MCF 10A (cell line): ENCODE measurements at places on chromosomes 3 and 15.

- DNase-seq, result peak; percentile 20
Measured at GRCh38 chr3:19030522-19030839, 117.8 kb upstream of the KCNH8 start.

DNA sequence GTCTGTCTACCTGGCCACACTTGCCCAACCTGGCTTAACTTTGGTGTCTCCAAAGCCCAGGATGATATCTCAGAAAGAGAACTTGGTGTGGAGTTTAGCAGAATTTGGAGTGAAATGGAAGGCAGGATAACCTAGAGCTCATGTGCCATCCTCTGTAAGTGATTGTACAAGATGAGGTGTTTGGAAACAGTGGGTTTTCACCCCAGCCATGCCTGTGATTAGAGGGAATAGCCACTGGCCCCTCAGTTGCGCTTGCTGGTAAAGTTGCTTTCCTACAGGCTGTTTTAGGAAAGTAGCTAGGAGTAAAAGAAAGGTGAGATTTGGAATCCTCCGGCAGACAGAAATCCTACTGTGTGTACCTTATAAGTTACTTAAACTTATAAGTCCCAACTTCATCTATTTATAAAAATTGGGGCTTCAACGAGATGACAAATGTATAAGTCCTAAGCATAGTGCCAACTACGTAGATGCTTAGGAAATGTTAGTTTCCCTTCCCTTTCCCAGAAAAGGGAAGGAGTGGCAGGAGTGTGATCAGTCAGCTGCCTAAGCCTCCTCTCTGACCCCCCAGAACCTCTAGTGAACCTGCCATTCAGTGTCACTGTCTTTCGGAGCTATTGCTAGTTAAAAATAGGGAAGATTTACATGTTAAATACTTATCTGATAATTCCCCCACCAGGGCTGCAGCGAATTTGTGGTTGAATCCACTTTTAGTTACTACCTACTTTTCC lies 13.4 kb upstream of the BMF start:
- DNase-seq, result no peak

- DNase-seq, result no peak
Measured at GRCh38 chr3:60316121-60316797, 935.0 kb downstream of the FHIT start.

- no peak for DNase-seq
Measured at GRCh38 chr15:65312400-65312916, 8.0 kb downstream of the RNU5B-1 start.

DNA sequence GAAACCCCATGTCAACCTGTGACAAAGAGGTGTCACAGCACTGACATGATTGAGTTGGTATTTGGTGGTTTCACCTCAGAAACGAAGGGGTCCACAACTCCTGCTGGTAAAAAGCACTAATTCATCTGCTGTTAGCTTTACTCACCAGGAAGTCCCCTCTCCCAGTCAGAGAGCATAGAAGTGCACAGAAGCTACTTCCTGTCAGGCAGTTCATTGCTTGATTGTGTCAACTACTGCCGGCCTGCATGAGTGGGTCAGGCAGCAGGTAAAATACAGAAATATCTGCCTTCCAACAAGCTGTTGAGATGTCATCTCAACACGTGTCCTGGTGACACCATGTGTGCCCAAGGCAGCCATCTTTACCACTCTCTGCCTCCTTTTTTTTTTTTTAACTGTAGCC lies 596.6 kb upstream of the NR2F2 start:
- DNase-seq, result no peak

GRCh38 chr15:65377105-65377975 lies 462 bp downstream of the IGDCC3 start:
- no peak for DNase-seq

- DNase-seq, result no peak
Measured at GRCh38 chr3:31777887-31778286, 203.2 kb downstream of the OSBPL10 start.

DNA sequence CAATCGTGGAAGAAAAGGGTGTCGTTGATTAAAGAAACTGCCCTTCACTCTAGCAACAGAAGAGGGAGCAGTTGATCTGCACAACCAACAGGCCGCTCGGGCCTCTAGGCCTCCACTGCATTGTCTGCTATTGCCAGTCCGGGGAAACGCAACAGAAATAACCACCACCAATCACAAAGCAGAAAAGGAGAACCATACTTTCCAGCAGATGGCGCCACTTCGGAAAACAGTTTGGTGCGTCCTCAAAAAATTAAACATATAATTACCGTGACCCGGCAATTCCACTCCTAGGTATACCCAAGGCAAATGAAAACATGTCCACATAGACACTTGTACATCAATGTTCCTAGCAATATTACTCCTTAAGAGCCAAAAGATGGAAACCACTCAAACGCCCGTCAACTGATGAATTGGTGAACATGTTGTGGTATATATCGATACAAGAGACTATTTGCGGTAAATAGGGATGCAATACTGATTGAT lies 154.1 kb downstream of the TJP1 start:
- DNase-seq, result peak; percentile 94

DNA sequence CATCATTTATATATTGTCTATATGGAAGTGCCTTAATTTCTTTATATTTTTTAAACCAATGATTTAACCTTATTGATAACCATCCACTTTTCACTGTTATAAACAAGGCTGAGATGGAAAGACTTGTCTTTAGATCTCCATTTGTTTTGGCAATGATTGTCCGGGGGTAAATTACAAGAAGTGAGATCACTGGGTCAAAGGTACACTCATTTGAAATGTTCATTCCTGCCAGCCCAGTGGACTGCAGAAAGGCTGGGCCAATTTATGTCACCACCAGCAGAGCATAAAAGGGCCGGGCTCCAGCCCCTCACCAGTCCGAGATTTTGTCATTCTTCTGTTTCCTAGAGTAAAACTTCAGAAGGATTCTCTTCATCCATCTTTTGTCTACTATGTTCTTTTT lies 93.6 kb upstream of the NEO1 start:
- DNase-seq, result no peak

- DNase-seq, result no peak
Measured at GRCh38 chr3:148828136-148828690, 602 bp downstream of the CPB1 start.

GRCh38 chr15:88535607-88536313 lies 10.7 kb downstream of the DET1 start:
- DNase-seq, result no peak

DNA sequence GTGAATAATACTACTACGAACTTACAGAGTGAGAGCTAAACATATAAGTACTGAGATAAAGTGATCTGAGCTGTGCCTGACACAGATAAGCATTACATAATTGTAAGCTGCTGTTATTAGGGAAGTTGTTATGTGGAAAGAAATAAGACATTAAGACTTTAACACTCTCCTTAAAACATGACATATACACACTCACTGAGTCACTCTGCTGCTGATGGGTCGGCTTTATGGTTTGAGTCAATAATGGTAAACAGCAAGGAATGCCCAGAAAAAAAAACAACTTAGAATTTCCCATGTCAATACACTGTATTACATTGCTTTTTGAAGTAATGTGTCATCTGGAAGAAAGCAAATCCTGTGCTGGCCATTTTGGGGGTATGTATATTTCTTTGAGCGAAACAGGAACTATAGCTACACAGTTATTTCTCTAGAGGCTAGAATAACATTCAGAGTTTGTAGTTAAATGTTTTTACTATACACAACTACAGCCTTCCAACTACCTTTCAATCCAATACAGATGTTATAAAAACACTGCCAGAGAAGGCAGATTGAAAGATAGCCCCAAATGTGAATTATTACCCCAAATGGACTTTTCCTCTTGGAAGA lies 22.8 kb upstream of the SPRED1 start:
- DNase-seq, result no peak

GRCh38 chr3:164230385-164231094 lies 847.8 kb downstream of the SI start:
- no peak for DNase-seq

DNA sequence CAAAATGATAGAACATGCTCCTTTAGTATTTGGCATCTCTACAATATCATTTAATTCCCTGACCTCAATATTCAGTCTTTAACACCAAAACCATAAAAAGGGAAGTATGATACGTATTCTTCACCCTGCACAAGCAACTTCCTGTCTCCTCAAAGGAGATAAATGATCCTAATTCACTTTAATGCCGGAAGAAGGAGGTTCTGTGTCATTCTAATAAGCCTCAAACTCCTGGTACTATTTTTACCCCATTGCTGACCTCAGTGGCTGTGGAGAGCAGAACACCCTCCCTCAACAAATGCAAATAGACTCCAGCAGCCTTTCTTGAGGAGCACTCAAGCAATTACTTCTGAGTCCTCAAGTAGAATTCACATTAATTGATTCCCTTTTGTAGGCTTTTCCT lies 173.3 kb downstream of the TMEM108 start:
- no peak for DNase-seq

DNA sequence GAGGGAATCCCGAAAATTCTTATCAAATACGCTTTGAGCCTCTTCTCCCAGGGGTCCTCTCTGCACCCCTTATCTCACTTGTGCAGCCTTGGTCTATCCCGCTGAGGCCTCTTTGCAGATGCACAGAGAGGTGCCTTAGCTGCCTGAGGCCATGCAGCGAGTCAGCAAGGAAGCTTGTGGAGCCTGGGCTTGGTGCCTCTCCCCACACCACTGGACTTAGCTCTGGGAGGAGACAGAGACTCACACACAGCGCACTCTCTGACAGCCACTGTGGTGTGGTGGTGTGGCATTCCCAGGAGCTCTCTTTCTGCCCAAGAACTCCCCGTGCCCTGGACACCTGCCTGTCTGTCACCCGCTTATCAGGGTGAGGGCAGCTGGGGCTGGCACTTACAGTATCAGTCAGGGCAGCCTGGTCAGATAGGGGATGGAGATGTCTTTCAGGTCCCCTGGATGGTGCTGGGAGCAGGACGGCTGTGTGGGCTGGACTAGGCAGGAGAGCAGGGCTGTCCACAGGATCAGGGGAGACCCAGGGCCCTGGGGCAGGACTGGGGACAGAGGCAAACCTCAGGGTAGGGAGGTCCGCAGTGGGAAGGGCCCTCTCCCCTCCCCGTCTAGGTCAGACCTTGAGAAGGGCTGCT lies 10.2 kb upstream of the LINGO1 start:
- DNase-seq, result no peak

- no peak for DNase-seq
Measured at GRCh38 chr15:36529296-36530011, 50.0 kb upstream of the CDIN1 start.

GRCh38 chr3:108407886-108408285 lies 102.5 kb downstream of the MYH15 start:
- DNase-seq, result no peak

- DNase-seq, result no peak
Measured at GRCh38 chr3:127115691-127116351, 77.1 kb upstream of the PRR23E start.
